Activated T-cell treated with anti-CD3 and anti-CD28 coated beads for 4 hours (primary cell): ENCODE measurements at places on chromosomes 5 and 9.
A peak's percentile ranks its signal among the peaks of the same experiment; 100 is the strongest.

DNA sequence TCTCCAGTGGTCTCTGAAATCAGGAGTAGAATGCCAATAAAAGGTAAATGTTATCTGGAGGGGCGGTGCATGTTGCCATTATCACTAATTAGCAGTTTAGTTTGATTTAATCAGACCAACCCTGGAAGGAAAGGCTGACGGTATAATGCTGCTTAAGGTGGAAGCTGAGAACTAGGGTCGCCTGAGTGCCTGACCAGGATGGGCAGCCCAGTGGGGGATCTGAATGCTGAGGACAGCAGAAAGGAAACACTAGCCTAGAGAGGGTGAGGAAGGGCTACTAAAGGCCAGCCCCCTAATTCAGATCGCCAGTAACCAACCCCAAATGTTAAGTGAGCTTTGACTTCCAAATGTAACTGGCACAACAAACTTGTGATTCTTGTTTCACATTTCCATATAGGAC is 172.2 kb downstream of the APBA1 start:
- no peak for DNase-seq

DNA sequence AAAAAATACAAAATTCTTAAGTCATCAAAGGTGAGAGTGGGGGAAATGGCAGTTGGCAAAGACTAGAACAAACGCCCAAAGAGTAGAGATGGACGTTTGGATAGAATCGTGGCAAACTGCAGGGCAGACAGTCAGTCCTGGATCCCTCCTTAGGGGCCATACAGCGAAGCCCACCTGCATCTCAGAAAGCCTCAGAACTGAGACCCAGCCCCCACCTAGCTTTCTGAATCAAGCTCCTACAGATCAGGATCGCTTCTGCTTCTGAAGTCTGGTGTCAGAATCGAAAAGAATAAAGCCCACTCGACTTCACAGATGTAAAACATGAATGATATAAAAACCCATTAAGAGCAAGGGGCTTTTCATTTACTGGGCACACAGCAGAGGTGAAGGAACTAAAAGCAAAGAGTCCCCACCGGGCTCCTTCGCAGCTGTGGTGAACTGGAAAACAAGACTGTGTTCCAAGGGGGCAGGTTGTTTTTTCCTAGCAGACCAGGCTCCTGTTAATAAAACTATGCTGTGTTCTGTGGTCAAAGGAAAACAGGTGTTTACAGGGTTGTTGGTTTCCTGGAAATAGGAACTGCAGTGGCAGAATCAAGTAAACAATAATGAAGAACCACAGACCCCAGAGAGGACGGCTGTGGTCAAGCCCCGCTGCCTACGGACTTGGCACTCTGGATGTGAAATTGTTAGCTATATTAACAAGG is 91.8 kb downstream of the TLE1 start:
- no peak for DNase-seq

GRCh38 chr5:131593921-131594320 is 41.1 kb downstream of the RAPGEF6 start:
- no peak for DNase-seq

DNA sequence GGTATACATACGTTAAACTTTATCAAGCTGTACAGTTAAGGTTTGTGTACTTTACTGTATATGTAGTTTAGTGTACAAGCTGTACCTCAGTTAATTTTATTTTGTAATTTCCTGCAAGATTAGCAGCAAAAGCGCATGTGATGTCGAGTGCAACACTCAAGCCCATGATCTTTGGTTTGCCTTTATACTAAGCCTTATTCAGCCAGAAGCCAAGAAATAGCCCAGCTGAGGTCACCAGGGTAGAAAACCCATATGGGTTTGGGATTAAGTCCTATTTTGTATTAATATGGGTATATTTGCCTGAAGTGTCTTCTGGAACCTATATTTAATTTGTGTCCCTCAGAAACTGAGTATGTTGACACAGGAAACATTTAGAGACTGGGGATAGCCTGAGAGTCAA is 59.3 kb downstream of the ZFAND5 start:
- no peak for DNase-seq

DNA sequence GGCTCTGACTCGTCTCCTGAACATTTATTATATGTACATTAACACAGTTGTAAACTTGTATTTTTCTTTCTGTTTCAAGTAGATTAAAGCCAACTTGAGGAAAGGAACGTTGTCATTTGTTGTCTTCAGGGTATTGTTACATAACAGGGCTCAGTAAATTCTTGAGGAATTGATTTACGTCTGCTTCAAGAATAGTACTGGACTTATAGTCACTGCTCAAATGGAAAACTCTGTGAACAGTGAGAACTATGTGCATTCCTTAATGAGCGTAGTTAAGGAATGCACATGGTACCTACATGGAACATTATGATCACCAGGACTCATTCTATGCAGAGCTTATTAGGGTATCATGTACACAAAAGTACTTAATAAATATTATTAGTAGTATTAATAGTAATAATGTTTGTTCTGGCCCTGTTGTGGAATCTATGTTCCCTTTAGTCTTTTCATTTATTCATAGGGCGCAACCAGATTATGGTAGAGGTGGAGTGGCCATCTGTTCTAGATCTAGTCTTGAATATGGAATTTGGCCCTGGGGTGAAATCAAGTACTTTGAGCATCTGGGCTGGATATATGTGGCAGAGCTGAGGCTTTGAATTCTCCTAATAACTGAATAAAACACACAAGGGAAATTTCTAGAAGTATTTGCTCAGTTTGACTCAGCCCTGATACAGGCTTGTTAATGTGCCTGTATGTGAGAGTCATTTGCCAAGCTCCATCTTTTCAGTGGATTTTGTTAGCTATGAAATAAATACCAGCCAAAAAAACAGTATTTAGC is 108.6 kb upstream of the SH3GL2 start:
- no peak for DNase-seq

DNA sequence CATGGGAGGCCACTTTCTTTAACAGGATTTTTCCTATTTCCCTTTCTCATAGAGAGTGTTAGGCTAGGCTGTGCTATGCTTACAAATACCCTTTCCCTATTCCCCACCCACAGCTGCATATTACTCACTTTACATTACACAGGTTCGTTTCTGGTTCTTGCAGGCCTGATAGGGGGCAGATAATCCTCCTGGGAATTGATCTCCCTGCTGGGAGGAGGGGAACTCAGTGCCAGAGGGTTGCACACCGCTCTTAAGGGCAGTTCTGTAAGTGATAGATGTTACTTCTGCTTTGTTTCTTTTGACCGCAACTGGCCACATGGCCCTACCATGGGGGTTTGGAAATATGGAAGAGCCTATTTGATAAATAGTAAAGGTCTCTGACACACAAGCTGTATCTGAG is 54.0 kb upstream of the NTRK2 start:
- no peak for DNase-seq

GRCh38 chr9:2144619-2145018 is 129.5 kb downstream of the SMARCA2 start:
- DNase-seq = no peak

GRCh38 chr5:105982526-105982925 is 1688.2 kb downstream of the EFNA5 start:
- DNase-seq = no peak

DNA sequence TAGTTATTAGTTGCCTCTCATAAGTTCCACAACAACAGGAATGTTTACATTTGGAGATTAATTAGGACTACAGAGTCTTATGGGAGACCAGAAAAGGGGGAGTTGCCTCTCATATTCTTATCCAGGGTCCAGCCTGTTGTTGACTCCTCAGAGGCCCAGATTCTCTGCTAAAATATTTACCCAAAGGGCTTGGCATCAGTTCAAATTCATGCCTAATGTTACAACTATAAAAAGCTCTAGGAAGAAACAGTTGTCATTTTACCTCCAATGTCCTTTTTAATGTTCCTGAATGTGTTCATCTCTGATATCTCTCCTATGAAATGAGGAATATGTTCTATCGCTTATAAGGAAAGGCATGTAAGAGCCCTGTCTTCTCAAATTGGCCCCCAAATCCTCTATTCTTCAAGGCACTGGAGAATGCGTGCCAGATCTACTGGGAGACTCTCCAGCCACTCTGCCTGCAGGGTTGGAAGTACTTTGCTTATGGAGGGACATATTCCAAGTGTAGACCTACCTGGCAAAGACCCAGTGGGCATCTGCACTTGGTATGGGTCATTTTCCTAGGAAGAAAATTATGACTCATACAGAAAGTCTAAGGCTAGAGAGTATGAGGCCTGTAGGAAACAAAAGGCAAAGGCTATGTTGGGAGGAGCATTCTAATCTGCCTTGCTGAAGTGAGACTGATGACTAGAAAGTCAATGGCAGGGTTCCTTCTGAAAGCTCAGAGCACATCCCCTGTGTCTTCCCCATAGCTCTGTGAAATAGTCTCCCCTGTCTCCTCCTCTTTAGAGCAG is 192.6 kb downstream of the ESM1 start:
- DNase-seq = no peak

DNA sequence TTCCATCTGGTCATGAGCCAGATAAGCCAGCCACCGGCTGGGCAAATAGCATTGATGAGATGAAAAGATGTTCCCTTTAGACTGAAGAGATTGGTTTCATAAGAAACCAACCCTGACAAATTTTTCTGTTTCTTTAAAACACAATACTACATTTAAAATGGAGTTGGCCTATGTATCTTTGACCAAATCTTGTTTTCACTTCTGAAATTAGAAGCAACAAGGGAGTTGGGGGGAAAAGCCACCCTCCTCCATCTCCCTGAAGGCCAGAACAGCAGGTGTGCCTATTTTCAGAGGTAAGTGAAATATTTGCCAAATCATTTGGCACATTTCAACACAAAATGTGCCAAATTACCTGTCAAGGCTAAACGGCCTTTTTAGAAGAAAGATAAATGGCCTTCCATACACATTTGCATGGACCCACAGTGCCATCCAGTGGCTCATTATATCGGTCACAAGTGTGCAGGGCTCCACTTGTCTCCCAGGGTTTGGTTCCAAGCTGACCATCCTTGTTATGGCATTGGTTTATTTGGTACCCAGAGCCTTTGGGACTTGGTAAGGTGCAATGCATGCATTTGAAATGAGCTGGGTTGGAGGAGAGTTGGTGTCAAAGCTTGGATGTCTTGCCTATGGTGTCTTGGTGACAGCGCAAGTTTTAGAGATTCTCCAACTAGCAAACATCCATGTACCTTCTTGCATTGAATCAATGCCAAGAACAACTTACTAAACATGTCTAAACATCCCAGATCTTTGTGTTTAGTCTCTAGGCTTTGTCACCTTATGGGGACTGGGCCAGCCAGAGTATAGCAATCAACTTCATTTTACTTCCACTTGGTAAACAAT is 372.0 kb upstream of the KIF2A start:
- no peak for DNase-seq

DNA sequence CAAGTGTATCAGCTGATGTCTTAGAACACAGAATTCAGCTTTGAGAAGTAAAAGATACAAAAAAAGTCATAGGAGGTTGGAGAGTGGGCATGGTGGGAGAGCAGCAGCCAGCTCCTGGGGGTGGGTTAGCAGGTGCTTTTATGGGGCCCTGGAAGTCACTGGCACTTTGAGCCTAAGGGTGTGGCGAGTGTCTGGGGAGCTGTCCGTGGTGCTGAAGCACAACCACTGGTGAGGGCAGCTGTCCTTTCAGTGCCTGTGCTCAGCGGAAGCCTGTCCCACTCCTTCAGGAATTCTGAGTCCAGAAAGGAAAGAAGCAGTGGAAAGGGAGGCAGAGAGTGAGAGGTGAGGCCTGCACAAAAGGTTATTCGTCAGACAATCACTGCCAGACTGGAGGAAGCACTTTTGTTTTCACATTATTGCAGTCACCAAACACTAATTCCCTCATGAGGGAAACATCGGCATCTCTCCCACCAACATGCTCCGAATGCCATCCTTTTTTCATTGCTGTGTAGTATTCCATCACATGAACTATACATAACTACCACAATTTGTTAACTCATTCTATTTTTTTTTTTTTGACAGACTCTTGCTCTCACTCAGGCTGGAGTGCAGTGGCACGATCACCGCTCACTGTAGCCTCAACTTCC is 59.4 kb upstream of the RAPGEF1 start:
- peak; percentile 24 for DNase-seq

DNA sequence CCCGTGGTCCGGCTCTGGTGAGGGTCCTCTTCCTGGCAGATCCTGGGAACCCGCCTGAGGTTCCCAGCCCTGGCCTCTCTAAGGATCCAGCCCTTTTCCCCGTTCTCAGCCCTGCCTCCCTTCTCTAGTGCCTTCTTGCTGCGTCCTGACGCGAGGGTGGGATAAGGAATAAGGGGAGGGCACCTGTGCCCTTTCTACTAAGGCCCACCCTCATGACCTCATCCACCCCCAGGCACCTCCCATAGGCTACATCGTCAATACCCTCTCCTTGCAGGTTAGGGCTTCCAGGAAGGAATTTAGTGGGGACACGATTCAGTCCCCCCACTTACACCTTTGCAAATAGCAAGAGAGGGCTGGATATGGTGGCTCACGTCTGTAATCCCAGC is 10.7 kb upstream of the DIPK1B start:
- no peak for DNase-seq

DNA sequence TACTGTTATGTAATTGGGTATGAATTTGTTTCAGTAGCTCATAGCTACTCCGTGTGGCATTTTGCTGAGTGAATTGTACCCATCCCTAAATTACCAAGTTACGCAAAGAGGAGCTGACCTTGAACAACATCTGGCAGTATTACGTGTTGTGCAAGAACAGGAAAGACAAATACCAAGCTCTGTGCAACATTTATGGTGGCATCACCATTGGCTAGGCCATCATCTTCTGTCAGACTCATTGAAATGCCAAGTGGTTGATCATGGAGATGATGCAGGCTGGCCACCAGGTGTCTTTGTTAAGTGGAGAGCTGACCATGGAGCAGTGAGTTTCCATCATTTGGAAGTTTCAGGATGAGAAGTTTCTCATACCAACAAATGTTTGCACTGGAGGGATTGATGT is 15.0 kb downstream of the ZSWIM6 start:
- DNase-seq = no peak

DNA sequence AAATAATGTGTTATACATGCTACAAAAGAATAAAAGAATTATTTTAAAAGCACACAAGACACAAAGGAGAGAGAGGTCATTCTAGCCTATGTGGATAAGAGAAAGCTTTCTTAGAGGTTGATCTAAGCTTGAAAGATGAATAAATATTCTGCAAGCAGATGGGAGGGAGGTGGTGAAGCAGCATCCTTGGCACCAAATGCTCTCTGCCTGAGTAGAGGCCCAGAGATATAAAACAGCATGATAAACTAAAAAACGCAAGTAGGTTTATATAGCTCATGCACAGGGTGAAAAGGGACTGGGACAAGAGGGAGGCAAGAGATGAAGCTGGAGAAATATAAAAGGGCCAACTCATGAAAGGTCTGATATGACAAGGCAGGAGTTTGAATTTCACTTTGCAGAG is 283.2 kb upstream of the POU5F2 start:
- DNase-seq = no peak

- DNase-seq = no peak
These were observed 1920.3 kb upstream of the WWC1 start for GRCh38 chr5:166370928-166371690.

GRCh38 chr9:26856413-26857032 is 36.1 kb downstream of the CAAP1 start:
- no peak for DNase-seq

- no peak for DNase-seq
These were observed 44.4 kb downstream of the JADE2 start for GRCh38 chr5:134569758-134570364.
